ENCODE measurements at places on chromosomes 12 and 14. TPM values are rescaled to one million over a fixed set of nuclear protein-coding genes. Genes with fewer than 3 reads are reported as not detected.
A peak's percentile ranks its signal among the peaks of the same experiment; 100 is the strongest.

DNA sequence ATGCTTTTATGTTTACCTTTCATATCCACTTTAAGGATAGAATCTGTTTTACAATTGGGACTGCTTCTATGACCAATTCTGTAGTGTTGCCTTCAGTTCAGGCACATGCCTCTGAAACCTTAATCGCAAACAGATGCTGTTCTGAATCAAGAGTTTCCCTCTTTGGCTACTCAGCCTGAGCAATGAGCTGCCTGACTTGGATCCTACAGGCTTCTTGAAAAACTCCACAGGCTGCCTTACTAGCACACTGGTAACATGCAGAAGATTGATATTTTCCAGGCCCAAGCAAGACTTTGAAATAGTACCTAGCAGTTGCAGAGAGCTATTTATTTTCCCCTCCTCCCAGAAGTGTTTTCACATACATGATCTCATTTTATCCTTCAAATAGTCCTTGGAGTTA lies 34.8 kb upstream of the PMCH start:
- ATAC-seq, result peak; percentile 86

GRCh38 chr14:20143911-20144310 lies 5.3 kb downstream of the OR4N5 start:
- ATAC-seq, result no peak

DNA sequence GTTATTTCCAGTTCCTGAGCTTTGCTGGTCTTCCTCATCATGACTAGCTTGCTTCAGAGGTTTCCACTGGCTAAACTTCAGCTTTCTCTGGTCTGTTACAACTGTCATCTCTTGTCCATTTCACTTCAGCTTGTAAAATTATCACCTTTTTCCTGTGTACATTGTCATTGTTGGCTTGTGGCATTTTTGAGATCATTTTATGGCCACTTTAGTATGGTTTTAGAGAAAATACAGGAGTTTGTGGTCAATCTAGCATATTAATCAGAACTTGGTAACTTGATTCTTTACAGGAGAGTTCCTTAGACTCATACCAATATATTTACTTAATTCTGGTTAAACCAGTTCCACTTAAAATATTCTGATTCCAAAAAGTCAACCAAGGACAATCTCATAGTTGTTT lies 235.9 kb upstream of the KITLG start:
- ATAC-seq, result no peak

Gene ZC2HC1C
- total RNA-seq, result 2.5 TPM

Gene RILPL2
- total RNA-seq, result 0.43 TPM

Gene RNASE7
- 0.40 TPM for total RNA-seq

GRCh38 chr14:102220031-102220430 lies 80.3 kb downstream of the WDR20 start:
- no peak for ATAC-seq

Gene SLCO1B1
- total RNA-seq, result not detected

Gene LRP6
- total RNA-seq, result 45.1 TPM

DNA sequence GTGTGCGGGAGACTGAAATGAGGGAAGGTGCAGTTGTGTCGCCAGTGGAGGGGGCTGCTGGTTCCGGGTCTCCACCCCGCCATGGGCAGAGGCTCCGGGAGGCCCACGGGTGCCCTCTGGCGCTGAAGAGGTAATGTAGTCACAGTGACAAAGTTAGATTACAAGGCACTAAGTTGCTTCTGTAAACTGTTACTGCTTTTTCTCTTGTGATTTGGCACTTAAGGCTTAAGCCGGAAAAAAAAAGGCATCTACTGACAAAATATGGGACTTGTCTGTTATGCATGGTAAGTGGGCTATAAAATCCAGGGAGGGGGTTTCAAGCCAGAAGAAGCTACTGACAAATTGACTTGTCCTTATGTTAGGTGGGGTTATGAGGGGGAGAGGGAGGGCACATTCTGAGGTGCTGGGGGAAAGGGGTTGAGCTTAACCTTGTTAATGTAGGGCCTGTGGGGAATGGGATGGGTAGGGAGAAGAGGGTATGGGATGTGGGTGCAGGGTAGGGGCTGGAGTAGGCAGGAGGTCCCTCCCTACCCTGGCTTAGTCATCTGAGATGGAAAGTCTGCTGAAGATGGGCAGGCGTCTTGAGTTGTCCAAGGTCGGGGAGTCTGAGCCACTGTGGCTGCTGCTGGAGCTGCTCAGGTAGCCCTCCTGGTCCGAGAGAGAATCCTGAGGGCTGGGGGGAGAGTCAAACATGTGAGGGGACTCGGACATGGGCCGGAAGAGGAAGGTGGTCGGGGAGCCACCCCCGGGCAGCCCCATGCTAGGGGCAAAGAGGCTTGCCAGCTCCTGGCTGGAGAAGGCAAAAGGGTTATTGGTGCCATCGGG lies 3.7 kb downstream of the ZFP36L1 start:
- peak; percentile 0 for ATAC-seq

Gene PPM1H
- total RNA-seq, result 10.5 TPM

GRCh38 chr12:5808981-5809380 lies 136.1 kb downstream of the ANO2 start:
- no peak for ATAC-seq

GRCh38 chr14:84991021-84991420 lies 538.9 kb upstream of the FLRT2 start:
- ATAC-seq, result no peak

DNA sequence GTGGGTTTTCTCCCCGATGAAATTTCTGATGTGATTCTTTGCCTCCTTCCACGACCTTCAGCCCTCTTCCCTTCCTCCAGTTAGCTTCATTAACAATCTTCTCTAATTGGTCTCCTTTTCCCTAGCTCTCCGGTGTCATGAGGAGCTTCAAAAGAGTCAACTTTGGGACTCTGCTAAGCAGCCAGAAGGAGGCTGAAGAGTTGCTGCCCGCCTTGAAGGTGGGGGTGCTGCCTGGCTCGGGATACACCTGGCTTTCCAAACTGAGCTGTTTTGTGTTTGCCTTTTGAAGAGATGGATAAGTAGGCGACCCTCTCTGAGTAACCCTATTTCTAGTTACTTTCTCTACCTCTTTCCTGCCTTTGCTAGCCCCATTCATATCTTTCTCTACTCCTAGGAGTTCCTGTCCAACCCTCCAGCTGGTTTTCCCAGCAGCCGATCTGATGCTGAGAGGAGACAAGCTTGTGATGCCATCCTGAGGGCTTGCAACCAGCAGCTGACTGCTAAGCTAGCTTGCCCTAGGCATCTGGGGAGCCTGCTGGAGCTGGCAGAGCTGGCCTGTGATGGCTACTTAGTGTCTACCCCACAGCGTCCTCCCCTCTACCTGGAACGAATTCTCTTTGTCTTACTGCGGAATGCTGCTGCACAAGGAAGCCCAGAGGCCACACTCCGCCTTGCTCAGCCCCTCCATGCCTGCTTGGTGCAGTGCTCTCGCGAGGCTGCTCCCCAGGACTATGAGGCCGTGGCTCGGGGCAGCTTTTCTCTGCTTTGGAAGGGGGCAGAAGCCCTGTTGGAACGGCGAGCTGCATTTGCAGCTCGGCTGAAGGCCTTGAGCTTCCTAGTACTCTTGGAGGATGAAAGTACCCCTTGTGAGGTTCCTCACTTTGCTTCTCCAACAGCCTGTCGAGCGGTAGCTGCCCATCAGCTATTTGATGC lies 797 bp downstream of the ESPL1 start:
- ATAC-seq, result no peak

DNA sequence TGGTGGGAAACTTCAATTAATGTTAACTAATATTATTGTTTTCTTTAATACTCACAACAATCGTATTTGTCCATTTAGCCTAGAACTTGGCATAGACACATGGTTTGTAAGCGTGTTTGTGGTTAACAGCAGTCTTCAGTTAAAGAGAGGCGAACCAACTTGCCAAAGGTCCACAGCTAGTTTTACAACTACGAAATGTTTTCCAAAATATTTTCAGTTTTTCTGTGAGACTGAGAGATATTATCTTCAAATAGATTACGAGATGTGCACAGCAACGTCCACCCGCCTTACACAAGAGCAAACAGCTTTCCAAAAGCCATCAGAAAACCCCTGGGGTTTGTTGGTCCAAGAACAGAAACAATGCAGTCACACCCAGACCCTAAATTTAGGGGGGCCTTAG lies 58.6 kb upstream of the RASSF3 start:
- ATAC-seq, result no peak

Gene NPFF
- not detected for total RNA-seq

Gene CCER1
- total RNA-seq, result not detected

DNA sequence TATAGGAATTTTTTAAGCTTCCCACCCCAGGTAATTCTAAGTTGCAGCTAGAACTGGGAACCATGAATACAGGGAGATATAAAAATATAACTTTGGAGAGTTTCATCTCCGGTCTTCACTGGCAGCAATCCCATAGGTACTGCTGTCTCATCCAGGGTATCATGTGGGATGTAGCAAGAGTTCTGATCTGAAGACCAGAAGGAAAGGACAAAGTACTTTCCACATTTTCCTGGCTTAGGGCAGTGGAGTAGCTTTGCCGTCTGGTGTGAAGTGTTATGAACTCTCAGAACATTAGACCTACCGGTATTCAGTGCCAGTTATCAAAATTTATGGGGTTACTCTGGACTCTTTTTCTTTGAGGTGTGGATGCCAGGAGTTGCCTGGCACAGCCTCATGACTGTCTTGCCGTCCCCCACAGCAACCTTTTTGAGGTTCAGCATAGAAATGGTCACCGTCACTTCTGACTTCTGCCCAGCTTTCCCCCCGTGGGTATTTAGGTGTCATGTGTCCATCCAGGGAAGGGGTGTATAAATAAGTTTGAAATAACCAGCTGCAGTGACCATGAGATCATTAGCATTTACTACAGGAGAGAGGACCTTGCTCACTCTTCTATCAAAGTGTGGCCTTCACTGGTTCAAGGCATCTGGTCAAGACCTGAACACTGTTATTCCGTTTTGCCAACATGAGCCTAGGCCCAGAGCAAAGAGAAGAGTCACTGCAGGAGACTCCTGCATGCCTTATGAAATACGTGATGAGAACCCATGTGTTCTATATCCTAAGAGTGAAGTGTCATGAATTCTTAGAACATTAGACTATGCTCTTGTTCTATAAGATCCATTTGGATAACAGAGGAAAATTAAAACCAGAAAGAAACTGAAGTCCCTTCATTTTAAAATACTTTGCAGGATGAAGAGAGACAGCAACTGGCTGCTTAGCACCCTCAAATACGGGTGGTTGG lies 22.2 kb downstream of the TMEM233 start:
- ATAC-seq, result no peak

- peak; percentile 66 for ATAC-seq
Measured at GRCh38 chr14:29584992-29585391, 342.7 kb downstream of the PRKD1 start.

DNA sequence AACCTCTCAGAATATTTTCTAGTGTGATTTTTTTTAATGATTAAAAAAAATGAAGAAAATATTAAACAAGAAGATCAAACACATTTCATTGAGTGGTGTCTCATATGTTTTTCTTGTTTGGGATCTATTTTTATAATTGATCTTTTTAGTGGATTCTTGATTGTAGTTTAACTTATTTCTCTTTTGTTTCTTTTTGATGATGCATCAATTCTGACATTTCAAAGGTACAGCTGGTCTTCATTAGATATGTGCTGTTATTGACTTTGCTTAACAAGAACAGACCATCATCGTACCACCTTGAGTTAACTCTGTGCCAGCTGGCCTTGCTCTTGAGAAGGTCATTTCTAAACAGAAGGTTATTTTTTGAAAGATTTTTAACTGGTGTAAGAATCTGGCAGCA lies 45.8 kb upstream of the FGD4 start:
- no peak for ATAC-seq

- ATAC-seq, result peak; percentile 76
Measured at GRCh38 chr14:23057757-23058653, 685 bp upstream of the CDH24 start.

GRCh38 chr12:103586791-103587370 lies at the start of gene STAB2:
STAB2 (plus strand) TSS chr12:103587273; CDS start chr12:103587477, 204 bp downstream.
- no peak for ATAC-seq

Gene TMPRSS12
- total RNA-seq, result not detected

DNA sequence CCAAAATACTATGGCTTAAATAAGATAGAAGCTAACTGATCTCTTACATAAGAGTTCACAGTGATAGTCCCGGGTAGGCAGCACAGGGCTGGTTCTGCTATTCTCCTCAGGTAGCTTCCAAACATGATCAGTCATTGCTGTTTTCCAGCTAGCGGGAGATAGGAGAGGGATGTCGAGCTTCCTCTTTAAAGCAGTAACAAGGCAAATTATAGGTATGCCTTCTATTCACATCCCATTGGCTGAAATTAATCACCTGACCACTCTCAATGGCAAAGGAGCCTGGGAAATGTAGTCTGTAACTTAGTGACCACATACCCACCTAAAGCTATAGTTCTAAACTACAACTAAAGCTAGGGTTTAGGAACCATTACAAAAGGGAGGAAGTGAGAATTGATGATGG lies 34.5 kb upstream of the VRK1 start:
- ATAC-seq, result peak; percentile 90

GRCh38 chr12:127108360-127109215 lies 1158.4 kb upstream of the TMEM132C start:
- no peak for ATAC-seq

DNA sequence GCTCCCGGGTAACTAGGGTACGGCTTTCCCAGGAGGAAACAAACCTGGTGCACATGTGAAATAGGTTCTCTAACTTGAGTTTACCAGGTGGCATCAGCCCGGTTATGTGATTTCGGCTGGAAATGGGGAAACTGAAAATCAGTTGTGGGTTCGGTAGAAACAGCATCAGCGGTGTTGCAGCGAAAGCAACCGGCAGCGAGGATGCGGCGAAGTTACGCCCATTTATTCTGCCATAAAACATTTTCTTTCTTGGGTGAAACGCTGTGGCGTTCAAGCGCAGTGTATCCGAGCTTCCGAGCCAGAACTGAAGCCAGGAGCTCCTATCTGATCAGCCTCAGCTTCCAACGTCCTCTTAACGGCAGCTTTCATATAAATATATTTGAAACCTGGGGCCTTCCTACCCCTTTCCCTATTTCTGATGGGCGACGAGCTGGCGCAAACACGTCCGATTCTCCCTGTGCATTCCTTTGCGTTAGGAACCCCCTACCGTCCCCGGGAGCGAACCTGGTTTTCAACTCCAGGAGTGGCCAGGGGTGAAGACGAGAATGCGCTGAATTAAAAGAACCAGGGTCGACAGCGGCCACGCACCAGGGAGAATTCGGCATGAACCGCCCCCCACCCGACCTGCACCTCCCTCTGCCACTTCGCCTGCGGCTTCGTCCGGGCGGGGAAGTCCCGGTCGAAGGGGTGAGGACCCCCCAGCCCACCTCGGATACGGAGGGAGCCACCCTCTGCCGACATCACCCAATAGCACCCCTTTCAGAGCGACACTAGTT lies 1.6 kb downstream of the DPF3 start:
- peak; percentile 8 for ATAC-seq
